ENCODE measurements at places on chromosomes 4 and X. TPM values are rescaled to one million over a fixed set of nuclear protein-coding genes. Genes with fewer than 3 reads are reported as not detected.

Gene ATP11C
- 17.9 TPM for total RNA-seq

Gene CDK16
- 54.8 TPM for total RNA-seq

Gene KLHL4
- total RNA-seq, result 2.5 TPM

Gene SSX2
- not detected for total RNA-seq

Gene NUP54
- total RNA-seq, result 29.6 TPM

Gene TMEM150C
- 4.7 TPM for total RNA-seq

Gene ADAM29
- total RNA-seq, result not detected

- H3K4me1 ChIP-seq, result peaks cover 47% of the 10 kb centered on the region
- H3K4me3 ChIP-seq, result no peak overlapping the region
- H3K27me3 ChIP-seq, result no peaks in the 10 kb centered on the region
- no peak for DNase-seq
- H3K27ac ChIP-seq, result no peak overlapping the region
These were observed 17.6 kb downstream of the NFKB1 start for GRCh38 chr4:102518703-102519131.

GRCh38 chr4:31984872-31985271 is 1264.7 kb downstream of the PCDH7 start:
- no peak overlapping the region for H3K4me3 ChIP-seq
- DNase-seq, result no peak
- H3K27ac ChIP-seq, result no peak overlapping the region
- no peaks in the 10 kb centered on the region for H3K36me3 ChIP-seq
- H3K4me1 ChIP-seq, result no peaks in the 10 kb centered on the region

GRCh38 chr4:124974152-124974551 is 261.6 kb upstream of the ANKRD50 start:
- no peaks in the 10 kb centered on the region for H3K36me3 ChIP-seq
- H3K27ac ChIP-seq, result no peak overlapping the region
- no peaks in the 10 kb centered on the region for H3K4me1 ChIP-seq
- H3K27me3 ChIP-seq, result no peaks in the 10 kb centered on the region

GRCh38 chr4:41611881-41612871 is 74.2 kb downstream of the LIMCH1 start:
- DNase-seq, result no peak
- H3K27me3 ChIP-seq, result no peaks in the 10 kb centered on the region
- no peaks in the 10 kb centered on the region for H3K36me3 ChIP-seq
- H3K27ac ChIP-seq, result peak overlapping the region; percentile 52
- H3K4me3 ChIP-seq, result peak overlapping the region; percentile 47

- H3K27me3 ChIP-seq, result peaks cover 39% of the 10 kb centered on the region
- no peak for DNase-seq
- no peak overlapping the region for H3K4me3 ChIP-seq
- no peaks in the 10 kb centered on the region for H3K36me3 ChIP-seq
- H3K4me1 ChIP-seq, result peaks cover 33% of the 10 kb centered on the region
- H3K27ac ChIP-seq, result no peak overlapping the region
These were observed 4.8 kb downstream of the ARX start for GRCh38 chrX:25010784-25011588.

DNA sequence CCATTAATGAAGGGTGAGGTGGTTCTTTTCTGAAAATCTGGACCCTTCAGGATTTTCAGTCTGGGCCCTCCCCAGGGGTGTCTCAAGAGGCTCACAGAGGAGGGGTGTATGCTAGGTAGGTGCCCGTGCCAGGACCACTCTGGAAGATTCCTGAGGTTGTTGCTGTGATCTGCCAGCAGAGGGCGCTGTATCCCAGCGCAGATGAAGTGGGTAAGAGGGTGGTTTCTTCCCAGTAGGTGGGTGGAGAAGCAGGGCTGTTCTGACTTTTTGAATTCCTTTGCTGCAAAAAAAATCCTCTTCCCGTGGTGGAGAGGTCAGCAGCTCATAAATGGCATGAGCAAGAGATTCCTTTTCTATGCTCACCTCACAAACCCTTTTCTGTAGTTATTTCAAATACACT is 51.1 kb downstream of the SCML1 start:
- H3K27ac ChIP-seq, result no peak overlapping the region
- H3K27me3 ChIP-seq, result no peaks in the 10 kb centered on the region
- H3K4me3 ChIP-seq, result no peak overlapping the region
- H3K4me1 ChIP-seq, result no peaks in the 10 kb centered on the region

- no peak for DNase-seq
- no peaks in the 10 kb centered on the region for H3K4me1 ChIP-seq
- no peaks in the 10 kb centered on the region for H3K36me3 ChIP-seq
- H3K4me3 ChIP-seq, result no peak overlapping the region
- no peaks in the 10 kb centered on the region for H3K27me3 ChIP-seq
These were observed 201.3 kb upstream of the CPEB2 start for GRCh38 chr4:14800977-14801376.

GRCh38 chr4:140789759-140790158 is 33.6 kb upstream of the TBC1D9 start:
- no peak overlapping the region for H3K4me3 ChIP-seq
- H3K4me1 ChIP-seq, result no peaks in the 10 kb centered on the region
- H3K27me3 ChIP-seq, result no peaks in the 10 kb centered on the region
- H3K36me3 ChIP-seq, result no peaks in the 10 kb centered on the region

- no peak for DNase-seq
- H3K4me3 ChIP-seq, result no peak overlapping the region
- no peak overlapping the region for H3K27ac ChIP-seq
- H3K4me1 ChIP-seq, result peaks cover 3% of the 10 kb centered on the region
These were observed 189.4 kb downstream of the FBXW7 start for GRCh38 chr4:152346526-152346925.

GRCh38 chr4:182238355-182238931 is 4.8 kb upstream of the TENM3 start:
- H3K4me3 ChIP-seq, result no peak overlapping the region
- no peaks in the 10 kb centered on the region for H3K4me1 ChIP-seq
- DNase-seq, result peak; percentile 60
- no peaks in the 10 kb centered on the region for H3K27me3 ChIP-seq
- no peaks in the 10 kb centered on the region for H3K36me3 ChIP-seq
- H3K27ac ChIP-seq, result no peak overlapping the region

DNA sequence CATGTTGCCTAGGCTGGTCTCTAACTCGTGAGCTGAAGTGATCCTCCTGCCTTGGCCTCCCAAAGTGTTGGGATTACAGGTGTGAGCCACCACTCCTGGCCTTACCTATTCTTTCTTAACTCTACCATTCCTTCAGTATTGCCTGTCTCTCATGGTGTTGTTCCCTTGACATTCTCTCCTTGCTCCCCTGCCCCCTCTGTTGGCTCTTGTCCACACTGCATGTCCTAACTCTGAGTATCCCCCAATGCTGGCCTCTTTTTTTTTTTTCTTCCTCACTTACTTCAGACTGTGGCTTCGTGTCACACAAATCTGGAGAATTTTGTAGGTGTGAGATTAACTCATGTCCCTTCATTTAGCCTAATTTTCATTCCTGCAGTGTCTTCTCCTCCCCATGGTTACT is 22.9 kb upstream of the FRMPD4 start:
- no peaks in the 10 kb centered on the region for H3K27me3 ChIP-seq
- no peak for DNase-seq
- no peak overlapping the region for H3K4me3 ChIP-seq

DNA sequence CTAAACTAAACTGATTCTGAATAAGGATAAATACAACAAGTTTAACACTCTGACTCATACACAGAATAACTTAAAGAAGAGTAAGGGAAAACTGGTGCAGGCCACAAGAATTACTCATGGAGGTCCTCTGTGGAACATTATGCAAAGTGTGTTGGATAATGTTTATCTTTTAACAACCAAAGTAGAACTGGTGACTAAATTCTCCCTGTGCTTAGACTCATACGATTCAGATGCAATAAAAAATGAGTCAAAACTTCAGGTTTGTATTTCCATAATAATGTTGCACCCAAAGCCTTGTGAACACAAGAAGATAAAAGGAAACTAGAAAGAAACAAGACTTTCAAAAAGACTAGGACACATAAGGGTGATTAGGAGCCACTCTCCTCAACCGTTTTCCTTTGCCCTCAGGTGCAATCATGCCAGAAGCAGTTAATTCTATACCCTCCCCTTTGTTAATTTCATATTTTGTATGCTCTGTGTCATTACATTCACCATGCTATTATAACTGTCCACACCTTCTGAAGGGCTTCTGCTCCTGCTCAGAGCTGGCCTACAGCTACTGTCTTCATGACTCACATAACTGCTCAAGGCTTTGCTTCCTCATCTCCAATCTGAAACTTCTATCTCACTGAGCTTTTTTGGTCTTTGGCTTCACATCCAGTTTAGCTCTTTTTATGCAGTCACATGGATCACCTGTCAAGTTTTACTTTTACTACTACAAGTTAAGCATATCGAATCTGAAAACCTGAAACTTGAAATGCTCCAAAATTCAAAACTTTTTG is 60.2 kb downstream of the KCNIP4 start:
- no peaks in the 10 kb centered on the region for H3K36me3 ChIP-seq
- no peak overlapping the region for H3K27ac ChIP-seq
- H3K27me3 ChIP-seq, result no peaks in the 10 kb centered on the region
- no peak for DNase-seq

GRCh38 chrX:136880452-136881013 is at the start of gene RBMX:
RBMX (minus strand) TSS chrX:136880725; CDS start chrX:136879427, 1,298 bp downstream.
- peak within 1 kb of the TSS; percentile 87 for H3K27ac ChIP-seq
- peaks cover 10% of the 10 kb centered on the region for H3K4me1 ChIP-seq
- H3K36me3 ChIP-seq, result peaks cover 22% of the 10 kb centered on the region

DNA sequence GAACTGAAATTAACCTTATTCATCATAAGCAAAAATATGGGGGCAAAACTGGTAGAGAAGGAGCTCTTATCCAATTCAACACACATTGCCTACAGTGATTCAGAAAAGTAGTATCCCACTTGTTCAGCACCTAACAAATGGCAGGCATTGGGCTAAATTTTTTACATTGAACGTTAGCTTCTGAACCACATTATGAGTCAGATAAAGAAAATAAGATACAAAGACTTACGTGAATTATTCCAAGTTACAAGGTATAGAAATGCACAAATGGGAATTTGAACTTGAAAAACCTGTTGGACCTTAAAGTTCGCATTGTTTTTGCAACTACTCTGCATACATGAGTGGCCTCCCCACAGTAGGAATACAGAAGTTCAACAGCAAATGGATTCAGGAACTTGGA is 210.6 kb downstream of the LDB2 start:
- peaks cover 23% of the 10 kb centered on the region for H3K4me1 ChIP-seq
- H3K36me3 ChIP-seq, result no peaks in the 10 kb centered on the region
- DNase-seq, result no peak
- no peak overlapping the region for H3K4me3 ChIP-seq

DNA sequence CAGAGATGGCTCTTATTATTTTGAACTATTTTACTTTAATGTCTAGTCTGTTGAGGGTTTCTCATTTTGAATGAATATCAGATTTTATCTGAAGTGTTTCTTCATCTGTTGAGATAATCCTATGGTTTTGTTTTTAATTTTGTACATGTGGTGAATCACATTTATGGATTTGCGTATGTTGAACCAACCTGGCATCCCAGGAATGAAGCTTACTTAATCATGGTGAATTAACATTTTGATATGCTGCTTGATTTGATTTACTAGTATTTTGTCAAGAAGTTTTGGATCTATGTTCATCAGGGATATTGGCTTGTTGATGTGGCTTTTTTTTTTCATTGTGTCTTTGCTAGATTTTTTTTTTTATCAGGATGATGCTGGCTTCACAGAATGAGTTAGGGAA is 2390.9 kb downstream of the PCDH7 start:
- no peak overlapping the region for H3K27ac ChIP-seq
- H3K4me3 ChIP-seq, result no peak overlapping the region
- no peak for DNase-seq
- H3K4me1 ChIP-seq, result no peaks in the 10 kb centered on the region
- no peaks in the 10 kb centered on the region for H3K36me3 ChIP-seq

GRCh38 chr4:30714408-30715031 is 5.6 kb upstream of the PCDH7 start:
- H3K36me3 ChIP-seq, result no peaks in the 10 kb centered on the region
- H3K27me3 ChIP-seq, result no peaks in the 10 kb centered on the region
- no peak for DNase-seq
- H3K27ac ChIP-seq, result no peak overlapping the region
- no peak overlapping the region for H3K4me3 ChIP-seq
- H3K4me1 ChIP-seq, result peaks cover 21% of the 10 kb centered on the region

DNA sequence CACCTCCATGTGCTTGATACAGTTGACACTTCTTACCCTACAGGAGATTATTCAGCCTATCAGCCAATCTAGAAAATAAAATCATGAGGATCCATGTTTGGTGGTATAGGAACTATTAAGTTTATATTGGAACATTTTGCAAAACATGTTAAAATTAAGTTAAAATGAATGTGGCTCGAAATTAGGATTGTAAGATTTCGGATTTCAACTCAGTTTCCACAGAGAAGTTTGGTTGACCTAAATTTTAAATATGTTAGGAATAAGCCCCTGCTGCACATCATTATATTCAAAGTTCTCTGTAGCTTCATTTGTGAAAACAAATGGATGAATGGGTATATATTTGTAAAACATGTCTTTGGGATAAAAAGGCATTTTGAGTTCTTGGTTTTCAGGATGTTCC is at the start of gene RAB40A:
Gene RAB40A, minus strand, starts transcription at position 101 of the 400 bp plus-strand sequence. CDS start 18,733 bp downstream, outside the sequence.
- H3K27ac ChIP-seq, result no peak within 1 kb of the TSS
- no peak within 1 kb of the TSS for H3K4me3 ChIP-seq
- H3K4me1 ChIP-seq, result no peaks in the 10 kb centered on the region
- no peaks in the 10 kb centered on the region for H3K36me3 ChIP-seq

DNA sequence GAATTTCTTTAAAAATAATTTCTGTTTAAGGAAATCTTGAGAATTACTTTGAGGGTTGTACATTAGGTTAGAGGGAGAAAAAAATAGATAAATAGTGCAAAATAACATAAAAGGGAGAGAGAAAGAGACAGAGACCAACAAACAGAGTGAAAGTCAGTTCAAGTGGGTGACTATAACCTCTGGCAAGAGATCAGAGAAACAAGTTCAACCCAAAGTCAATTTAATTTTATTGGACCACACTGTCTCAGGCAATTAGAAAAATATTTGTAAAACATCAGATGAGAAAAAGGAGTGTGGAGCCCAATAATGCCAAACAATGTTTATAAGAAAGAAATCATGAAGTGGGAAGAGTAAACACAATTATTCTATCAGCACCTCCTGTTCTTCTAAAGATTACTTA is 143.5 kb upstream of the GYPA start:
- DNase-seq, result no peak
- no peak overlapping the region for H3K27ac ChIP-seq
- no peaks in the 10 kb centered on the region for H3K4me1 ChIP-seq
- H3K36me3 ChIP-seq, result no peaks in the 10 kb centered on the region

DNA sequence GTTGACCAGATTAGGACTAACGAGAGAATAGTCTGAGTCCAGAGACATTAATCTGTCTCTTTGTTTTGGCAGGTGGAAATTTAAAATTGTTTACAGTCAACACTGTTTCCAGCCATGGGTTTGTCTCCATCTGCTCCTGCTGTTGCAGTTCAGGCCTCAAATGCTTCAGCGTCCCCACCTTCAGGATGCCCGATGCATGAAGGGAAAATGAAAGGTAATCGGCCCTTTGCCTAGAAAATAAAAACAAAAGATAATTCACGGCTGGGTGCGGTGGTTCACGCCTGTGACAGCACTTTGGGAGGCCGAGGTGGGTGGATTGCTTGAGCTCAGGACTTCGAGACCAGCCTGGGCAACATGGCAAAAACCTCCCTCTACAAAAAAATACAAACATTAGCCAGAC is 815 bp downstream of the HCCS start:
- H3K4me1 ChIP-seq, result peaks cover 25% of the 10 kb centered on the region
- peak overlapping the region; percentile 83 for H3K27ac ChIP-seq
- H3K27me3 ChIP-seq, result no peaks in the 10 kb centered on the region
- peaks cover 22% of the 10 kb centered on the region for H3K36me3 ChIP-seq
- DNase-seq, result no peak

- H3K4me1 ChIP-seq, result no peaks in the 10 kb centered on the region
- no peaks in the 10 kb centered on the region for H3K27me3 ChIP-seq
- H3K4me3 ChIP-seq, result no peak overlapping the region
- DNase-seq, result no peak
- H3K36me3 ChIP-seq, result no peaks in the 10 kb centered on the region
These were observed 218.5 kb downstream of the PRR32 start for GRCh38 chrX:127038065-127038464.

- no peaks in the 10 kb centered on the region for H3K4me1 ChIP-seq
- no peaks in the 10 kb centered on the region for H3K27me3 ChIP-seq
- DNase-seq, result no peak
- H3K27ac ChIP-seq, result no peak overlapping the region
- peaks cover 52% of the 10 kb centered on the region for H3K36me3 ChIP-seq
These were observed 13.2 kb downstream of the DGKQ start for GRCh38 chr4:960140-960635.

All from esophagus muscularis mucosa (tissue), 4 donors.